ENCODE measurements at places on chromosomes 4 and X.

DNA sequence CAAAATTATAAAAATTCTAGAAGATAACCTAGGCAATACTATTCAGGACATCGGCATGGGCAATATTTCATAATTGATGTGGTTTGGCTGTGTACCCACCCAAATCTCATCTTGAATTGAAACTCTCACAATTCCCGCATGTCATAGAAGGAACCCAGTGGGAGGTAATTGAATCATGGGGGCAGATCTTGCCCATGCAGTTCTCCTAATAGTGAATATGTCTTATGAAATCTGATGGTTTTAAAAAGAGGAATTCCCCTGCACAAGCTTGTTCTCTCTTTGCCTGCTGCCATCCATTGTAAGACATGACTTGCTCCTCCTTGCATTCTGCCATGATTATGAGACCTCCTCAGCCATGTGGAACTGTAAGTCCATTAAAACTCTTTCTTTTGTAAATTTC lies 77.7 kb downstream of the DDX60 start:
- no peak for DNase-seq

GRCh38 chr4:81405900-81406401 lies 65.8 kb downstream of the RASGEF1B start:
- peak; percentile 15 for DNase-seq

DNA sequence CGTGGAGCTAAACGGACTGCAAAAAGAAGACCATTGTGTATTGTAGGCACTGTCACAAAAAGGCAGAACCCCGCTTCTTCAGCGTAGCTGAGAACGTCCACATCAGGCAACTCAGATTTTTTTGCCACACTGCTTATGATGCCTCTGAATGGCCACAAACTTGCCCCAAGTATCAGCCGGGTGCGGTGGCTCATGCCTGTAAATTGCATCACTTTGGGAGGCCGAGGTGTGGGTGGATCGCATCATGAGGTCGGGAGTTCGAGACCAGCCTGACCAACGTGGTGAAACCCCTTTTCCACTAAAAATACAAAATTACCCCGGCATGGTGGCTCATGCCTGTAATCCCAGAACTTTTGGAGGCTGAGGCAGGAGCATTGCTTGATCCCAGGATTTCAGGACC lies 14.9 kb upstream of the IL3RA start:
- no peak for DNase-seq

DNA sequence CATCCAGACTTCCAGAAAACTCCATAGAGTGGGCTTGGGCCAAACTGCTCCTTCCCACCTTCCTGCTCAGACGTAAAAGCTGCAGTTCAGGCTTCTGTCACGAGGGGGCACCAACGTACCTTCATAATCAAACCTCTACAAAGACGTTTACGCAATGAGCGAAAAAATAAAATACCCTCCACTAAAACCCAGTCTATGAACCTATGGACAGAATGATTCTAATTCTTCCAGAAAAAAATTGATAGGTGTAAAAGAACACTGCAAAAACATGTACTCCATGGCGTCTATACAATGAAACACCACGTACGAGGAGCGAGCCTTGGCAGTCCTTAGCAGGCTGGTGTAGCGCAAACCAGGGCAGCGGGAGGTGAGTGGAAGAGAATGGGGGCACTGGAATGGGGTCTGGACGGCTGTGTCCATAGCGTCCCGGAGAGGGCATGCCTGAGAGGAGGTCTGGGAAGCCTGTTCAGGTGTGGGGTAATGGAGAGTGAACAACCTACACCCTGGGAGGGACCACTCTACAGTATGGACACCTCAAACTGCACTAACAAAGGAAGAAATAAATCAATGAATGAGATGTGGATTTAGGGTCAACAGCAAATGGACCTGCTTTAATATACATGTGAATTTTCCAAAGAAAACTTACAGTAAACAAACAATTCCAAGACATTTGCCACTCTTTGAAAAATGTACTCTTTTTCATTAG lies 14.4 kb upstream of the RAB40A start:
- peak; percentile 0 for DNase-seq

DNA sequence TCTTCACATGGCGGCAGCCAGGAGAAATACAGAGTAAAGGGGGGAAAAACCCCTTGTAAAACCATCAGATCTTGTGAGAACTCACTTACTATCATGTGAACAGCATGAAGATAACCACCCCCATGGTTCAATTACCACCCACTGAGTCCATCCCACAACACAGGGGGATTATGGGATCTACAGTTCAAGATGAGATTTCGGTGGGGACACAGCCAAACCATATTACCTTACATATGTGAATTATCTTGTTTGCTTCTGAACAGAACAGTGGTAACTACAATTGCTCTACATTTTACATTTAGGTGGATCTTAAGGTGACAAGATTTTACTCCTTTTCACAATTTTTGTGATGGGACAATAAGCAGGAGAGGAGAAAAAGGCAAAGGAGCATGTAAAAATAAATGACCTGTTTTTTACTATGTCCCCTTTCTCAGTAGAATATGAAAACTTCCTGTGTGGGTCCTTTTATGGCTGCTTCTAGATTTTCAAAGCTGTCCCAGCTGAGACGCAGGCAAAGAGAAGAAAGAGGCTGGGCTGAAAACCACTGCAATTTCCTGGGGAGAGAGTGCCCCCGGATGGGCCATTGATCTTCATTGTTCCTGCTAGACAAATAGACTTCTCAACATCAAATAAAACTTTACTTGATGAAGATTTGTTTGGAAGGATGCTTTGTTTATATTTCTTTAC lies 45.9 kb upstream of the PGM2 start:
- DNase-seq, result no peak

GRCh38 chrX:132443196-132444135 lies 45.4 kb downstream of the MBNL3 start:
- DNase-seq, result no peak

- DNase-seq, result no peak
These were observed 997.1 kb downstream of the RAB28 start for GRCh38 chr4:12487000-12487399.

DNA sequence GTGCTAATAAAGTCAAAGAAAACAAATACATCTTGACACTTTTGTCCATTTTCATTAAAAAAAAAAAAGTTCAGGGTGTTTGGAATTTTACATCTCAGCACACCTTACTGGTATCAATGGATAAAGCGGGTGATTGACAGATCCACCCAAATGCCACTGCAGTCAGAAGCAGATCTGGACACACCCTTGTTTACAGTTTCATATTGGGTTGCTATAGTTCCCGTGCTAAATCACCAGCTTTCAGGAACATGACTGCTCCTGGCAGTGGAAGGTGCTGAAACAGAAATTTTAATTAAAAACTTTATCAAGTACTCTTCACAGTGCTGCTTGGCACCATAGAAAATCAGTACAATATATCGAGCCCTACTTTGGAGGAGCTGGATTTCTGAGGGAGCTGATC lies 116.3 kb downstream of the STOX2 start:
- DNase-seq, result no peak

GRCh38 chrX:65575022-65575421 lies 40.4 kb upstream of the LAS1L start:
- no peak for DNase-seq

GRCh38 chrX:108186811-108187210 lies 95.2 kb downstream of the ATG4A start:
- DNase-seq, result no peak
